NCI-H345 (cell line): ENCODE measurements at places on chromosomes 4 and X.

DNA sequence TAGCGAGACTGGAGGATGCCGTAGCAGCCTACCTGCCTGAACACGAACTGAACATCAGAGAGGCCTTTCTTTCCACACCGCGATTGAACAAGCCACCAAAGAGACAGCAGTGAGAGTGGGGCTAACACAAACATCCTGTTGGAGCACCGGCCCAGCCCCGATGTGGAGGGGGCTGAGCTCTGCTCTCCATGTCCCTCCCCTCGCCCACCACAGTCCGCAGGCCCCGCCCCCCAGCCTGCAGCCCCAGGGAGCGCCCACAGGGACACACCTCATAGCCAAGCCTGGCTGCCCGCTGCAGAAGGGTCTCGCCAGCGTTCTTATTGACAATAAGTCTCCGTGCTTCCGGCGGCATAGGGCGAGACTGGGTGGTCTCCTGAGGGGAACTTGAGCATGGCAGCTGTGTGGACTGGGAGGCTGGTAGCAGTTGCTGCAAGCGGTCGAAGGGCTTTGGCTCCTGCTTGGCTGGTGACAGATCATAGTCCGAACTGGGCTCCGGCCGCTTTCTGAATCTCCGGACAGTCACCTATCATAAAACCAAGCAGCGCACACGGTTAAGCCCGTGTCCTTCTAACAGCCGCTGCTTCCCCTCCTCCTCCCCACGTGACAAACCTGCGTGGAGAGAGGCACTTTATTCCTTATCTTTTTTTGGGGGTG lies 35.8 kb downstream of the BCOR start:
- DNase-seq = no peak

DNA sequence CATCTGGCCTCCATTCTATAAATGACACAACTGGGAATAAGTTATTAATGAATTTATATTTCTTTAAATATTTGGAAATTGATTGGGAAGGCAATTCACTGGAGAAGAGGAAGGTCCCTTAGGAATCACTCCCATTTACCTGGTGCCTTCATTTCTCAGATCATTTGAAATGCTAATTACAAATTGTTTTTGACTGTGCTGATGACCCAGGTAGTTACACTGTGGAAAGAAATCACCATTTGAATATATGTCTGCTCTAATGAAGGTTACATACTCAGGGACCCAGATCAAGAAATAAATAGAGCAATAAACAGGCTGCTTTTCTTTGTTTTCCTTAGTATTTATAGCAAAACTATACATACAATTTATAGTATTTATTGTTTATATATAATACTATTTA lies 1759.1 kb downstream of the ARAP2 start:
- no peak for DNase-seq

GRCh38 chr4:5127556-5127955 lies 76.3 kb downstream of the STK32B start:
- DNase-seq = no peak

- no peak for DNase-seq
Measured at GRCh38 chr4:84651499-84651898, 68.6 kb downstream of the CDS1 start.

- no peak for DNase-seq
Measured at GRCh38 chr4:73868206-73869129, 725 bp upstream of the CXCL1 start.

DNA sequence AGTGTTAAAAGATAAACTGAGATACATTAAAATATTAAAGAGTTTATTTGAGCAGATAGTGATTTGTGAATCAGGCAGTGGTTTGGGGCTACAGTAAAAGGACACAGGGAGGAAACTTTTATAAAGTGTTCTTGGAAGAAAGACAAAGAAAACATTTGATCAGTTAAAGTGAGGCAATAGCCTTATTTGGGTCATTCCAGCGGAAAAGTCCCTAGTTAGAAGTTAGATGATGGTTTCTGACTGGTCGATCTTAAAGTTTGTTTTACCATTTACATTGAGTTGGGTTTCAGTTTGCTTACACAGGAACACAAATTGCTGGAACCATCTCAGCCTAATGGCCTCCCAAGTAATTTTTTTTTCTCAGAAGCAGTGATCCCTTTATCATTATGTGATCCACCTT lies 69.7 kb downstream of the PPP1R2C start:
- DNase-seq = no peak

GRCh38 chrX:7925867-7926472 lies 1.2 kb downstream of the PNPLA4 start:
- peak; percentile 69 for DNase-seq

GRCh38 chr4:165359506-165359905 lies 19.3 kb upstream of the CPE start:
- no peak for DNase-seq

DNA sequence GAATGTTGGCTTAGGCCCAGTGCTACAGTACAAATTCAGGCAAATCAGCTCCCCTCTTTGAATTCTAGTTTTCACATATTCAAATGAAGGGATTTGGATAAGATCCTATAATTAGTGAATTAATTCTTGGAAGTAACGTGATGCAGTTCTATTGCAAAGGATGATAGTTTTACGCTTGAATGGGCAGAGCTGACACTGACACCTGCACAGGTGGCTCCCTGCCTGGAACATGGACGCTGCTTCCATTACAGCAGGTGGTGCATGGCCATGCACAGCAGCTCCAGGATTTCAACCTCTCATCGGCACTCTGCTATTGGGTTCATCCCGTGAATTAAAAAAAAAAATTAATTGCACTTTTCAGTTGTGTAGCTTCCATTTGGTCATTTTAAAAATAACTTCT lies 28.4 kb upstream of the RPS6KA6 start:
- DNase-seq = peak; percentile 29

GRCh38 chrX:2691543-2692220 lies 587 bp downstream of the CD99 start:
- DNase-seq = no peak

- DNase-seq = no peak
Measured at GRCh38 chrX:1313788-1314187, 22.8 kb upstream of the IL3RA start.

DNA sequence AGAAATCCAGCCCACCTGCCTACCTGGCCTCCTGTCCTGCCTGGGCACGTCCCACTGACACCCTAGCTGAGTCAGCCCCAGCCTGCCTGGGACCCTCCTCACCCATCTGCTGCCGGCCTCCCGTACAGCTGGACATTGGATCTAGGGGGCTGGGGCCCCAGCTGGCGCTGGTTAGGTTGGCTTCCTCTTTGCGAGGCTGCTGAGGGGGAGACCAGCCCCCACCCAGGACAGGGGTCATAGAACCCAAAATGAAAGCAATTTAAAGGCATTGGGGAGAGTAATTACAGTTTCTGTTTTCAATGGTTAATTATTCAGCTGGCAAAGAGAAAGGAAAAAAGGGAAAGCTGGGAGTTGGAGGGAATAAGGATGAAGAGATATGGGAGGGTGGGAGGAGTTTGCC lies 15.8 kb downstream of the EFNB1 start:
- no peak for DNase-seq

GRCh38 chr4:186557061-186557460 lies 1.7 kb upstream of the MTNR1A start:
- no peak for DNase-seq

- no peak for DNase-seq
Measured at GRCh38 chrX:55129361-55129760, 40.5 kb downstream of the PAGE2 start.

DNA sequence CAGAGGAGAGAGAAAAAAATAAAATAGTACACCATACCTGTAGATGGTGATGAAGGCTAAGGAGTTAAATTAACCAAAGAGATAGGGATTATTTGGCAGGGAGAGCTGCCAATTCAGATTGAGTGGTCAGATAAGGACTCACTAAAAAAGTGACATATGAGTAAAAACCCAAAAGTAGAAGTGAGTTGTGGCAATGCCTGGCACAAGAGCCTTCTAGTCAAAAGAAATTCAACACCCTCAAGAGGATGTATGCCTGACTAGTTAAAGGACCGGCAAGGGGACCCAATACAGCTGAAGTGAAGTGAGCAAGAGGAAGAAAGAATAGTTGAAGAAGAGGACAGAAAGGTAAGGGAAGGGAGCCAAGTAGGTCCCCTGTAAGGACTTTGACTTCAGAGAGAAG lies 34.9 kb downstream of the ELF2 start:
- no peak for DNase-seq

- DNase-seq = no peak
Measured at GRCh38 chrX:103839404-103839803, 7.3 kb upstream of the RAB9B start.

DNA sequence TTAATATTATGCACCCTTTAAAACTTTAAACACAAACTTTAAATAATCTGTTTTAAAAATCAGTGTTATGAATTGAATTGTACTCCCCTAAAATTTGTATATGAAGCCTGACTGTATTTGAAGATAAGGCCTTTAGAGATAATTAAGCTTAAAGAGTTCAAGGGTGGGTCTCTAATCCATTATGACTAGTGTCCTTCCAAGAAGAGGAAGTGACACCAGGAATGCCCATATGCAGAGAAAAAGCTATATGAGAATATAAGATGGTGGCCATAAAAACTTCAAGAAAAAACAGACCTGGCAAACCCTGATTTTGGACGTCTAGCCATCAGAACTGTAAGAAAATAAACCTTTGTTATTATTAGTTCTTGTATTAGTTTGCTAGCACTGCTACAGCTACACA lies 29.0 kb downstream of the UGT2A2 start:
- DNase-seq = no peak

- no peak for DNase-seq
Measured at GRCh38 chr4:1378559-1379231, 27.5 kb downstream of the NKX1-1 start.

- DNase-seq = no peak
Measured at GRCh38 chrX:119647089-119647488, 40.9 kb upstream of the NKRF start.

DNA sequence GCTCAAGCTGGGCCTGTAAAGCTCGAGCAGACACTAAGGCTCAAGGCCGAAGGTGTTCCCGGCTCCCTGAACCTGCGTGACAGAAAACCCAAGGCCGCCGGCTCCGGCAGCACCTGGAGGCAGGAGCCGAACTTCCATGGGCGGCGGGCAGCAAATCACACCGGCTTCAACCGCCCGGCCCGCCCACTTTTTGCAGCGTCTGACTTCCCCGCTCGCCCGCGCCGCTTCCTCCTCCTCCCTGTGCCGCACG lies 940 bp upstream of the NSD2 start:
- peak; percentile 73 for DNase-seq

- DNase-seq = no peak
Measured at GRCh38 chr4:189767941-189768340, 172.7 kb upstream of the FRG1 start.

GRCh38 chr4:8247047-8247930 lies 22.3 kb upstream of the HTRA3 start:
- no peak for DNase-seq

- DNase-seq = no peak
Measured at GRCh38 chr4:99156992-99157391, 12.9 kb upstream of the ADH4 start.

DNA sequence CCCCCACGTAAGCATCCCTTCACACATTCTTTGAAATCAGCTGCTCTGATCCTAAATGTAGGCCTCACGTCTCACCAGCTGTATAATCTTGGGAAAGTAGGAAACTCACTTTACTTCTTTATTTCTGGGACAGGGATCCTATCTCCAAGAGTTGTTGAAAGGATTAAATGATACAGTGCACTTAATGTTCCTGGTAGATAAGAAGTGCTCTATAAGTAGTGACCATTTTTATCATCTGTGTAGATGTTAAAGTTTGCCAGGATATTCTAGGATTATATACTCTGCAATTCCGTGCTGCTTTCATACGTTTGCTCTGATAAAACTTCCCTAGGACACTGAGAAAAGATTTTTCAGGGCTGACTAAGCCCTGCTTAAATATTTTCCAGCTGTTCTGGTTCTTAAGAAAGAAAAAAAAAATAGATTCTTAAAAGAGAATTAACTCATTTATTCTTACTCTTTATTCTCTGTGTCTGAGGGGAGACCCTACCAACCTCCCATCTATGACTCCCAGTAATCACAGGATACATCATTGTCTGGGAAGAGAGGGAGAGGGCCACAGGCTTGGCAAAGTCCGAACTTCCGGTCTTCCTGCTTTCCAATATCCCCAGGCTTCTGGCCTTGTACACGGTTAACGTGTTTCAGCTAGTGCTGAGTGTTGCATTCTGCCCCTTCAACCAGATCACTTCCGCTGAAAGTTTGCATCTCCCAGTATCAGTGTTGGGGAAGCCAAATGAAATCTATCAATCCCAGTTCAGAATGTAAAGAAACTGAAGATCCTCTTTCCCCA lies 269.2 kb downstream of the TRIML1 start:
- no peak for DNase-seq

DNA sequence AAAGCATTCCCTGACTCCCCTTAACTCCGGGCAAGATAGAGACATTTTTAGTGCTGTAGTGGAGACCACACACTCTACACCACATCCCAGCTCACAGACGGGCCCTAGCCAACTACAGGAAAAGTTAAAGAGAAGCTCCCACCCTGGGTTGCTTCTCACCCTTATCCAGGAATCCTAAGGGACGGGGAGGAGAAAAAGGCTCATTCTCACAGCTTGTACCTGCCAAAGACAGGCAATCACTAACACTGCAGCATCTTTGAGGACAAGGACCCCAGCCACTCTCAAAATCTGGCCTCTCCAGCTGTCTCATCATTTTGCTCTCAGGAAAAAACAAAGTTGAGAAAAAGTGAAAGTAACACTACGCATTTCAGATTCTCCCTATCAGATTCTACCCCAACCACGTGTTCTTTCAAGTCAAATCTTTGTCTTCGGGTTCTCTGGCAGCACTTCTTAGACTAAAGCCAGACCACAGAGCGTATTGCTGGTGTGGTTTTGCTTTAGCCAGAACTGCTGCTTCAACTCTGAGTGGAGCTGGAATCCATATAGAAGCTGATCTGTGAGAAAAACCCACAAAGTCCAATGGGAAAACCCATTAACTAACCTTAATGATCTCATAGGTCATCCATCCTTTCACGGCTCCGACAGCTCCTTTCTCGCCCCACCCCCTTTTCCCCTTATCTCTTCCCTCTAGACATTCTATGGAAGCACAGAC lies 605.9 kb upstream of the DIPK2B start:
- no peak for DNase-seq

DNA sequence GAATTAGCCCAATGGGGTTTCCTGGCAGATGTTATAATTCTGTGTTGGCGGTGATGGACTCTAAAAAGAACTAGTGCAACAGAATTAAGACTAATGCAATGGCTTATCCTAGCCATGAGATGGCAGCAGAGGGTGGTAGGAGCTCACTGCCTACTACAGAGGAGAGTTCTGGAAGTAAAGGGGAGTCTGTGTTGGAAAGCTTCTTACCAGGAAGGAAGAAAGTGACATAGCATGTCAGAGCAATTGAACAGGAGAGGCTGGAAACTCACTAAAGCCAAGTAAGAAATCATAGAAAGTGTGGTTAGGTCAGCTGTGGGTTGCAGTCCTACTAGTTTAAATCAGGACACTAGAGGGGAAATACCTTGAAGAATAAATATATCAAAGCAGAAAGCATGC lies 6.3 kb upstream of the TRPC5OS start:
- DNase-seq = peak; percentile 24

DNA sequence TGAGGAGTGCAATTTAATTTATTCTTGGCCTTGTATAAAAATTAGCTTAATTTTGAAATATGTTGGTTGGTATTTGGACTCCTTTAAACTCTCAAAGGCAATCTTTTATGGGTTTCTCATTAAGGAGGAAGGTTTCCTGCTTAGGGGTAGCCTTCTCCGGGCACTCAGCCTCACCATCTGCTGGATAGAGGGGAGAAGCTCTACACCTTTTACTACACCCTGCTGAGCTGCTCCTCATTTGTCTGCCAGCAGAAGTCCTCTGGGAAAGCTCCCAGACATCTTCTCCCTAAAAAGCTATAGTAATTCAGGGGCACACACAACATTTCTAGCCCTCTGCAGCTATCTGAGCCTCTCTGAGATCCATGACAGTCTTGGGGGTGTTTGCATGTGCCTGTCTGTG lies 179.1 kb downstream of the SOWAHB start:
- no peak for DNase-seq
